ENCODE measurements at places on chromosomes 4 and X.

DNA sequence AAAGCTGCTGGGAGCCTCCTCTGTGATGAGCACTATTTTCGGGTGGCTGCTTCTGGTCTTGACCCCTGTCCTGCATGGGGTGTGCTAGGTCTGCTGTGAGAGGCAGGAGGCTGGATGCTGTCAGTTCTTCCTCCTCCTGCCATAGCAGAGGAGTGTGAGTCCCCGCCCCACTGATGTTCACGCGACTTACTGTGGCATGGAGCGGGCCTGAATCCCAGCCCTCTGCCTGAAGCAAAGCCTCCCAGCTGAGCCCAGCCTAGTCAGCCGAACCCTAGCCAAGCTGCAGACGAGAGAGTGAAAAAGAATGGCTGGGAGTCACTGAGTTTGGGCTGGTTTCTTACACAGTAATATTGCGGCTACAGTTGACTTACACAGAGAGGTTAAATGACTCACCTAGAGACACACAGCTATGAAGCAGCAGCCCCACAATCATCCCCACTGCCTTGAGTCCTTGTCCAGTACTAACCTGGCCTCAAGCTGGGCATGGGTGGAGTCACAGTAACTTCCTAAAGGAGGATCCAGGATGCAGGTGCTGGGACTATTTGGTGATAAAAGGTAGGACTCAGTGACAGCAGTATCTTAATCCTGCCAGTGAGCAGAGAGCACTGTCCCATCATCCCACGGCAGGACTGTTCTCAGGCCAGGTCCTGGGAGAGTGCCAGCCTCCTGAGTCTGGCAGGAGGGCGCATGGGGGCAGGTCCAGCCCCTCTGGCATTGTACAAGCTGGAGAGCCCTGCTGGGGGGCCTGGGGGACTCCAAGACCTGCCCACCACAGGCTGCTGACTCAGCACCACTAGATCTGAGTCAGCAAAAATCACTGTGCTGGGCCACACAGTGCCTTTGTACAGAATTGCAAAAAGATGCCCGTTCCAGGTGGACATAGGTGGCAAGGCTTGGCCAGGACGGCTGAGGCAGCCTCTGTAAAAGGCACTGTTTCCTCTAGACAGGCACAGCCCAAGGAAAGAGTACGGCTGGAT is 60.4 kb upstream of the CRMP1 start:
- no peak for DNase-seq

DNA sequence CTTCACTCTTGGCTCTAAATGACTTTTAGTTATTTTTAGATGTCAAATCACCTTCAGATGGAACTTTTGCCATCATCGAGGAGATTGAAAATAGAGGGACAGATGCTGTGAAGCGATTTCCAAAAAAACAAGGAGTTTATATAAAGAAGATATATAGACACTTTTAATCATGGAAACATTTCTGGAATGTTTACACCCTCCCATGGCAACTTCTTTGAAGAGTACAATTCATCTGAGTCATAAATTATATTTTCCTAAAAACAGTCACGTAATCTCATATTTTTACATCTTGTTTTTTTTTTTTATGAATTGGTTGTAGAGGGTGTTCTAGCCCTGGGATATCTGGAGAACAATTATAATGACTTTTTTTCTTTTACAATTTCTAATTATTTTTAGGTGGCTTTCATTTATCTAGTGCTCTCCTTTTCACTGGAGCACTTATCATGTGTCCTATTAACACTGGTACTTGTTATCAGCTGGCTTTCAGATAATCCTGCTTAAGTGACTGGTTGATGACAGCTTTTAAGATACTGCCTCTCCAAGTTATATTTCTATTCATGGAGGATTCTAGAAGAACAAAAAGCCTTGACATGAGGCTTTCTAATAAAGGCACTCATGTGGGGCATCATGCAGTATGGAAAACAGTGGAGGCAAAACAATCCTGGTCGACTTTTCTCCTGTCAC is 24.9 kb downstream of the PCDH7 start:
- DNase-seq = no peak

GRCh38 chrX:2521092-2521926 is 20.5 kb upstream of the DHRSX start:
- DNase-seq = no peak

- peak; percentile 13 for DNase-seq
Measured at GRCh38 chr4:127505203-127505602, 127.6 kb upstream of the INTU start.

DNA sequence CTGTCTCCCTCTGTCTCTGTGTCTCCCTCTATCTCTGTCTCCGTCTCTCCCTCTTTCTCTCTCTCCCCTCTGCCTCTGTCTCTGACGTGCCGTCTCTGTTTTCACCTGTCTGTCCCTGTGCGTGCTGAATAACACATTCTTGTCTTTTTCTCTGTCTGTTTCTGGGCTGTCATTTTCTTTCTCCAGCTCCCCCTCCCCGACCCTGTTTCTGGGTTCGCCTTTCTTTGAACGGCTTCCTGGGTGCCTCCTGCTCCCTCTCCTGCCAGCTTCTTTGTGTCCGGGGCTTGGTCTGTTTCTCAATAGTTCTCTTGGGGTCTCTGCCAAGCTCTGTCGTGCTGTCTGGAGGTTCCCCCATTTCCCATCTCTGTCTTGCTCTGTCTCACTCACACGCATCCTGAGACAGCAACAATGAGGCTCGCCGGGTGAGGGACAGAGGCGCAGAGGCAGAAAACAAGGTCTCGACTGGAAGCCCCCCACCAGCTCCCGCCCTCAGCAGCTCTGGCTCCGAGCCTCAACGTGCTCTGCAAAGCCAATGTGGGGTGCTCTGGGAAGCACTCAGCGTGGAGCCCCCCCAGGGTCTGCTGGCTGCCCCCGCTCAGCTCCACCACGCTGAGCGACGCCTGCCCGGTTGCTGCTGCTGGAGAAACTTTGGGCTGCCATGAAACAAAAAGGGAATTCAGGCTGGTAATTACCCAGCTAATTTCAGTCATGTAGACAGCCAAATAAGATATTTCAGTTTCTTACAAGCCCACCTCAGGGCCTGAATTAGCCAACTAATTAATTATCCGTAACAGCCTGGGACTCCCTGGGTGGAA is 3.4 kb downstream of the CPLX1 start:
- no peak for DNase-seq

DNA sequence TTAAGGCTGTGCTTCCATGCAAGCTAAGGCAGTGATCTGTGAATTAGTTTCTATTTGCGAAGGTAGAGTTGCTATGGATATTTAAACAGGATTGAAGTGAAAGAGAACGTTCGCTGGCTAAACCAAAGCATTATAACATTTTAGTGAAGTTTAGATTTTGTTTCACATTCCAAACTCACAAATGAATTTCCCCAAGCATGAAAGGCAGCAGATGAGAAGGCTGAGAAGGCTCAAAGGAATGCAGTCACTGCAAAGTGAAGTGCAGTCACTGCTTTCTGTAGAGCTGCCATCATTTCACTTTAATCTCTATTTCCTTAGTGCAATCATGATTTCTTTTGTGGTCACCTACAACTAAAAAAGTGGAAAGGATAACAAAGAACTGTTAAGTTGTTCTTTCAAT is 334.7 kb upstream of the NR3C2 start:
- no peak for DNase-seq

- DNase-seq = no peak
Measured at GRCh38 chrX:9442056-9442455, 22.8 kb upstream of the TBL1X start.

DNA sequence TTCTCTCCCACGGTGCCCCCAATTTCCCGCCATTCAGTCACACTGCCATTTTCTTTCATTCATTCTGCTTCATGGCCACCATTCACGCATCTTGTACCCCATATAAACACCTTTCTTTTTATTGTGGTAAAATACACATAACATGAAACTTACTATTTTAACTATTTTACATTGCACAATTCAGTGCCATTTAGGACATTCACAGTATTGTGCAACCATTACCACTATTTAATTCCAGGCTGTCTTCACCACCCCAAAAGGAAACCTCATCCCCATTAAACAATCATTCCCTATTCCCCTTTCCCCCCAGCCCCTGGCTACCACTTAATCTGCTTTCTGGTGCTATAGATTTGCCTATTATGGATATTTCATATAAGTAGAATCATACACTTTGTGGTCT is 15.9 kb downstream of the SPACA5 start:
- DNase-seq = no peak

DNA sequence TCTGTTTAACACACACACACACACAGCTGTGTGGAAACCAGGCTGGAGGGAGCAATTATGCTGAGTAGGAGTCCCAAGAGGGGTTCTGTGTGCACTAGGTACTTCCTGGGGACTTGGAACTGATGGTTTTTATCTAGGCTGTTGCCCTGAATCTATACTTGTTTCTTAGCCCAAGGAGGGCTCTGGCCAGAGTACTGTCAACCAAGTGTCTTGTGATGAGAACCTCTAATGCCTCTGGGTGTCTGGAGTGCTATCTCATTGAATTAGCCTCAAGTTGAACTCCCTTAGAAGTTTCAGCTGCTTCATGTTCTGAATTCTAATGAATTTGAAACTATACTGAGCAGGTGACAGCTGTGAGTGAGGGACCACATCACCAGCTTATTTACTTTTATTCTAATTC is 16.6 kb downstream of the ARHGAP24 start:
- peak; percentile 52 for DNase-seq

GRCh38 chr4:66275411-66276038 is 605.2 kb upstream of the EPHA5 start:
- no peak for DNase-seq

DNA sequence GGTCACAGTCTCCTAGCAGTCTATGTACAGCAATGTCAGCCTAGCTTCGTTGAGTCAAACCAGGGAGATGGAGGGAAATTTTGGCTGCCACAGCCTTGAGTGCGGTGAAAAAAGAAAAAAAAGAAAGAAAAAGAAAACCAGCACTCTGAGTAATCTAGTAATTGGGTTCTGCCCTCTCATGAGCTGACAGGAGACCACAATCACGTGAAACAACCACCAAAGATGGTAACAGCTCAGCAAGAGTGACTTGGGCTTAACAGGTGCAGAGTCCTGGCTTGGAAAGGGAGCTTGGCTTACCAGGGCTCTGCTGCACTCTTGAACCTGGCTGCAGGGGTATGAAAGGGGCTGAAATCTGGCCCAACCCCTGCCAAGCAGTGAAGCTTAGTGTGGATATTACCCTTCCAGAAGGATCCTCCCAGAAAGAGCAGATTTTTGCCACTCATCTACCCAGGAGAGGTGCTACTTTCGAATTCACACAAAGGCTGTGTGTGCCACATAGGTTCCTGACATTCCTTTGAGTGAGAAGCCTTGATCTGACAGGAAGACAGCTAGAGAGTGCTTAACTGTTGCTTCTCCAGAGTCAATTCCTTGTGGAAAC is 350.3 kb downstream of the PTTG2 start:
- DNase-seq = no peak

GRCh38 chr4:53912766-53913497 is 151.5 kb downstream of the CHIC2 start:
- DNase-seq = no peak

- DNase-seq = no peak
Measured at GRCh38 chr4:169268951-169269760, 1.6 kb downstream of the SH3RF1 start.

Data from NCI-H2171 (cell line).